Retinal pigment epithelial cell (primary cell): ENCODE measurements at places on chromosomes 16 and 17.

DNA sequence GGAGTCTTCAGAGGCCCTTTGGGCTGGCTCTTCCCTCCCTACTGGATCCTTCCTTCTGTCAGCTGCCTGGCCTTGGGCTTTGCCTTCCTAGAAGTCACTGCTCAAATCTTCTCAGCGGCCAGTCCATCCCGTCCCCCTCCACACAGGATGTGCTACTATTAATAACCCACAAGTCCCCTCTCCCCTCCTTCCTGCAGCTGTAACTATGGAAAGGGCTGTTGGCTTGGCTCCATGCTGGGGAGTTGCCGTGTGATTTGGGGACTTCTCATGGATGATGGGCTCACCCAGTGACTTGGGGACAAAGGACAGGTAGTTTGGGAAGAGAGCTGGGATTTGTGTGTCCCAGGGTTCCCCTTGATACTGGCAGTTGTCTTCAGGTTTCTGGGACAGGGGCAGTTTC lies 19.4 kb downstream of the TMEM94 start:
- no peak for DNase-seq

- no peak for DNase-seq
Observed at GRCh38 chr17:4527566-4528125, 27.5 kb downstream of the MYBBP1A start.

- no peak for DNase-seq
Observed at GRCh38 chr17:81920612-81921536, 2.9 kb upstream of the SIRT7 start.

DNA sequence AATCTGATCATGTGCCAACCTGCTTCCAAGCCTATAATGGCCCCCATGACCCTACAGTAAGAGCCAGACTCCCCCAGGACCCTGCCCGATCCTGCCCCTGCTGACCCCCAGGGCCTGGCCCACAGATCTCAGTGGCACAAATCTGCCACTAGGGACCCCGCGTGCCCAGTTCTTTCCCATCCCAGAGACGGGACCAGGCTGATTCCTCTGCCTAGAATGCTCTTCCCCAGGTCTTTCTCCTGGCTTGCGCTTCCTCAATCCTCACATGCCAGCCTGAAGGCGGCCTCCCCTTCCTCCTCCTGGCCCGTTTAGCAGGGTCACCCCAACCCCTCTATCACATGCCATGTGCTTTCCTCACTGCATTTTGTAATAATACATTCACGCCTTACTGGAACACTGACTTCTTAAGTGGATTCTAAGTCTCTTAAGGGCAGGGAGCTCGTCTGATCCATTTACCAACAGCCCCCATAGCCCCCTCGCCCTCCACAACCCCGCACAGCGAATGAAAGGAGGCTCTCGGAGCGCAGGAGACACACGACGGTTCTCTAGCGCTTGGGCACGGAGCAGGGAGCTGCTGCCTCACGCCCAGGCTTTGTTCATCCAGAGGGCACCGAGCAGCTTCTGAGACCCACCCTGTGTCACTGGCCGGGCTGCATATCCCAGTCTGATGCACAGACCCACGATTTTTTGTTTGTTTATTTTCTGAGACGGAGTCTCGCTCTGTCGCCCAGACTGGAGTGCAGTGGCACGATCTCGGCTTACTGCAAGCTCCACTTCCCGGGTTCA lies 1.2 kb downstream of the TRIM65 start:
- DNase-seq = no peak

- no peak for DNase-seq
Observed at GRCh38 chr16:85457366-85457765, 155.8 kb upstream of the GSE1 start.

DNA sequence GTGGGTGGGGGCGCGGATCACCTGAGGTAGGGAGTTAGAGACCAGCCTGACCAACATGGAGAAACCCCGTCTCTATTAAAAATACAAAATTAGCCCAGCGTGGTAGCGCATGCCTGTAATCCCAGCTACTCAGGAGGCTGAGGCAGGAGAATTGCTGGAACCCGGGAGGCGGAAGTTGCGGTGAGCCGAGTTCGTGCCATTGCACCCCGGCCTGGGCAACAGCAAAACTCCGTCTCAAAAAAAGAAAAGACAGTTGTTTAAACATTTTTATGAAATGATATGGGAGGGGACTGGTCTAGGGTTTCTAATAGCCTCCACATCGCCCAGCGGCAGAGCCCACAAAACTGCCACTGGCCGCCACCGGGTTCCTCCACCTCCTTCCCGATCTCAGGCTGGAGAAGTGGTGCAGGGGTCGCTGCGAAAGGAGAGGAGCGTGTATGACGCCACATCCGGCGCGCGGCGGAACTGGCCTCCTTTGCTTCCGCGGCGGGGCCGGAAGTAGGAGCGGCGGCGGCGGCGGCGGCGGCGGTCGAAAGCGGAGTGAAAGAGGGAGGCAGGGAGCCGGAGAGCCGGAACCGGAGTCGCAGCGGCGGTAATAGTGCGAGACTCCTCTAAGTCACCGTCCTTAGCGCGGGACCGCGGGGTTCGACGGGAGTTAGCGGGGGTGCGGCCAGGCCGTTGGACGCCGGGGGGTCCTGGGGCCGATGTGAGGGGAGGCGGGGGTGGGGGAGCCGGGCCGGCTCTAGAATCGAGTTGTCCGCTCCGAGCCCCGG lies at the start of gene PPP4C:
TSS of gene PPP4C (plus strand) at position 492 of the 773 bp plus-strand sequence. CDS start 384 bp downstream, outside the sequence.
- no peak for DNase-seq

DNA sequence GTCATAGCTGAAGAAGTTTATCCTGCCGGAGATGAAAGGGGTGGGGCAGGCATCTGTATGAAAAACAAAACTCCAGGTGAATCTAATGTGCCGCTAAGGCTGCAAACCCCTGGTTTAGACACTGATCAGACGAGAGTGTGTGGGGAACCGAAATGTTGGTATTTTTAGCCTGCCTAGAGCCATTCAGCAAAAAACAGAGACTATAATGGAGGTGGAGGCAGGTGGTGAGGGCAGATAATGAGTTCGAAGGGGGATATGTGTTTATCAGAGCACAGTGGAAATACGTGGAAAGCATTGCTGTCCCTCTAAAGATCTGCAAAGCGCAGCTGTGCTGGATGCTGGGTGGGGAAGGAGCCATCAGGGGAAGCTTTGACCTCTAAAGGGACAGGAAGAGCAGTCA lies 127.5 kb upstream of the WSCD1 start:
- DNase-seq = no peak

DNA sequence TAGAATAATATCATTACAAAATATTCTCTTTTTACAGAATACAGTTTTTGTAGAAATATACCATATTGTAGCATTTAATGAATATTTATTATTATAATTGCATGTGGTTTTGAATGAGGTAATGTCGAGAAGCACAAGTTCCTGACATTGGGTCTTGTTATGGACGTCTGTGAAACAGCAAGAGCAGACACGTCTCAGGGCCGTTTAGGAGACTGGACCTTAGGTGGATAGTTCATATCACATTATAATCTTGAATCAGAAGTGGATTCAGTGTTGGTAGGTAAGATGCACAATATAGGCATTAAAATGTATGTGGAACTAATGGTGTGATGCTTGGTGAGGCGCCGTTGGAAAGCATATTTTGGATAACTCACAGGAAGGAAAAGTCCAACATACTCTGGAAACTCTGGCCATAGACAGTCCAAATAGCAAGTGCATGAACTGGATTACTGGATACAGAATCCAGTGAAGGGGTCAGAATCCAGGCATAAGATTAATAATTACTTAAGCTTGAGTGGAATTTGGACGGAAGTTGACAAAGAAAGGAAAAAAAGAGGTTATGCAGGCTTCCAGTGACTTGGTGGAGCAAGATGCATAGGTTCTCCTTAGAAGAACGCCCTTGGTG lies 17.2 kb downstream of the ABCA8 start:
- no peak for DNase-seq

DNA sequence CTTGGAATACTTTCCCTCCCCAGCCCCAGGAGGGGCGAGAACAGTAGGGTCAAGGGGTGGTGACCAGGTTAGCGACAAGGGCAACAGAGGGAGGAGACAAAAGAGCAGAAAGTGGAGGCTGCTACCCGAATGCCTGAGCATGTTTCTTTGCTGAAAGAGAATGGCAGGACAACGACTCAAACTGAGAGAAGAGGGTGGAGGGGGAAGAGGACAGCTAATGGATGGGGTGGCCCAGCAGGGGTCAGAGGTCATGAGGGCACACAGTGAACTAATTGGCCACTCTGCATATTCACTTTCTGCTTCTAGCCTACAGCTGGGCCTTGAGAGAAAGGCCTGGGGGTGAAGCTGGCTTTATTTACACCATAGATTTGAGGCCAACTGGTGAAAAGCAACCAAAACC lies 19.1 kb upstream of the DDX52 start:
- DNase-seq = no peak

GRCh38 chr17:52709724-52710123 lies 551.2 kb upstream of the CA10 start:
- DNase-seq = no peak

DNA sequence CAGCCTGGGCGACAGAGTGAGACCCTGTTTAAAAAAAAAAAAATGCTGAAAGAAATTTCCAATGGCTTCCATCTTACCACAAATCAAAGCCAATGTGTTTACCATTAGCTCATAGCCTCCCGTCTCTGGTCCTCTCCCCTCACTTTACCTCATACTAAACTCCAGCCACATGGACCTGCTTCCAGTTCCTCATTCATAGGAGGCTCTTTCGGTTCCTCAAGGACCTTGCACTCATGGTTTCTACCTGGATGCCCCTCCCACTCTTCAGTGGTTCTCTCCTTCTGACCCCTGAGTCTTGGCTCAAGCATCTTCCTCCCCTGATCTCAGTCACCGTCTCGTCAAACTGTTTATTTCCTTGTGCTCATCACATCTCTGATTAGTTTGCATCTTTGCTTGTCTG lies 3.8 kb upstream of the DEF8 start:
- no peak for DNase-seq

GRCh38 chr16:66353055-66353454 lies 13.4 kb upstream of the CDH5 start:
- no peak for DNase-seq

DNA sequence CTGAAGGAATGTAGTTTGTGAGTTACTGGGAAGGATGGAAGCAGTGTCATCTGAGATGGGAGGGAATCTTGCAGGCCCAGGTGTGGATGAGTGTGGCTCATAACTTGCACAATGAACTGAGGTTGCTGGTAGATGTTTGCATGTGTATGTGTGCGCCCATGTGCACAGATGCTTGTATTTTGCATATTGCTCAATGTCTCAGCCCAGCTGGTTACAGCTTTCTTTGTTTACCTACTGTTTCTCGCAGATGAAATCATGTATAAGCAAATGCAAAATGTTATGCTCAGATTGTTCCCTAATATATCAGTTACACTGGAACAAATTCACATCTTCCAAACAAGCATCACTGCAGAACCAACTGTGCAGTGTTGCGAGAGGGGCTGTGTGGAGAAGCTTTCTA lies 452.2 kb upstream of the EEF2KMT start:
- no peak for DNase-seq

- no peak for DNase-seq
Observed at GRCh38 chr16:29662000-29662728, 883 bp upstream of the SPN start.

GRCh38 chr17:1640329-1641064 lies 5.0 kb downstream of the SCARF1 start:
- no peak for DNase-seq

GRCh38 chr17:5866978-5867377 lies 203.2 kb upstream of the WSCD1 start:
- DNase-seq = no peak

- DNase-seq = no peak
Observed at GRCh38 chr17:62648251-62648955, 20.9 kb downstream of the MRC2 start.

GRCh38 chr17:17035490-17035889 lies 6.8 kb upstream of the MPRIP start:
- DNase-seq = no peak

- no peak for DNase-seq
Observed at GRCh38 chr17:12296209-12296625, 275.5 kb downstream of the MAP2K4 start.

DNA sequence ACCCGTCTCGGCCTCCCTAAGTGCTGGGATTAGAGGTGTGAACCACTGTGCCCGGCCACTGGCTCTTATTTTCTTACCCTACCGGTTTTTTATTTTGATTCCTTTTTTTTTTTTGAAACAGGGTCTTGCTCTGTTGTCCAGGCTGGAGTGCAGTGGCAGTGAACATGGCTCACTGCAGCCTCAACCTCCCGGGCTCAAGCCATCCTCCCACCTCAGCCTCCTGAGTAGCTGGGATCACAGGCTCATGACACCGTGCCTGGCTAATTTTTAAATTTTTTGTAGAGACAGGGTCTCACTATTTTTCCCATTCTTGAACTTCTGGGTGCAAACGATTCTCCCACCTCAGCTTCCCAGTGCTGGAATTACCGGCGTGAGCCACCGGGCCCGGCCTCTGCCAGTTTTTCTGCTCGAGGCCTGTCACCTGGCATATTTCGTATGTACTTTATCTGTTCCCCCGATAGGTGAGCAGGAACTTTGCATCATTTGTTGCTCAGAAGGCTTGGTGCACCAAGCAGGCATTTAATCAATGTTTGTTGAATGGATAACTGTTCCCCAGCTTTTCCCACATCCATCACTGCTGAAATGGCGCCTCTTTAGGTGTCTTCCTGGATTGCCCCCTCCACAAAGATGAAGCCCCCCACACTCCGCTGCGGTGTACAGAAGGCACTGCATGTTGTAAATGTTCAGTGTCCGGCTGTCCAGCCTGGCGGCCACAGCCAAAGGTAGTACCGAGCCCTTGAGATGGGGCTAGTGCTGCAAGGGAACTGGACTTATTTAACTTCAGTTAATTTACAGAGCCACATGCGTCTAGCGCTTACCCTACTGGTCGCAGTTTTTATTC lies 858 bp upstream of the TELO2 start:
- no peak for DNase-seq

DNA sequence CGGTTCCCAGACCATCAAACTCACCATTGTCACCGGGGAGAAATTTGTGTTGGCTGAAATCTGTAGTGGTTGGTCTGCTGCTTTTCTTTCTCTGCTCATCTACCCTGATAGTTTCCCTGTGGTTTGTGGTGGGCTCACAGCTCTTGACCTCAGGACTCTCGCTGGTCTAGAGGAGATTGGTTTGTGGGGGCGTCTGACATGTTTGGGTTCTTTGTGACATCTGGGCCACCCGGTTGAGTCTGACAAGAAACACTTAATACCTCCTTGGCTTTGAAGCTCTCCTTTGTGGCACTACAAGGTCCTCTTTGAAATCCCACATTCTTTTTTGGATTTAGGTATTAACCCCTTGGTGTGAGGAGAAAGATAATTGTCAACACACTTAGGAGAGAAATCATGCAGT lies 662.0 kb downstream of the WWOX start:
- DNase-seq = no peak

GRCh38 chr16:89704281-89704680 lies 2.8 kb upstream of the SPATA2L start:
- DNase-seq = no peak

GRCh38 chr17:75707079-75707571 lies 14.1 kb upstream of the ITGB4 start:
- DNase-seq = no peak

DNA sequence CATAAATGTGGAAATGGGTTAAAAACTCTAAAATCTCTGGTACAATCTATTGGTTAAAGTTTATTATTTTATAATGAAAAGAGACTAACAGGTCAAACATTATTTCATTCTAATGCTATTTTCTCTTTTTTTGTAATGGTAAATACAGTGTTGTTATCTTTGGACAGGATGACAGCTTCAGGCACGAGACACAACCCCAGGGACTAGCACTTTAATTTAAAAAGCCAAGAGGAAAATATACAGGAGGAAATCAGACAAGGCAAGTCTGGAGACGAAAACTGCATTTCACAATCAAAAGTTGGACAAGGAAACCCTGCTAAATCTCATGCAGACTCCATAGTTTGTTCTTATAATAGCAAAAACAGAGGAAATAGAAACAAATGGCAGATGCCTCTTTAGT lies 589.1 kb upstream of the CDH8 start:
- DNase-seq = no peak
